ENCODE measurements at places on chromosomes 5 and 9. TPM values are rescaled to one million over a fixed set of nuclear protein-coding genes. Genes with fewer than 3 reads are reported as not detected.

Gene SCGB3A2
- not detected for total RNA-seq

Gene PRLR
- not detected for total RNA-seq

Gene PALM2AKAP2
- total RNA-seq = not detected

Gene MRPS2
- total RNA-seq = 14.7 TPM

Gene LIX1
- not detected for total RNA-seq

Gene CDK7
- 64.3 TPM for total RNA-seq

Gene GFRA3
- total RNA-seq = not detected

Gene MYMK
- total RNA-seq = not detected

Gene HTR4
- not detected for total RNA-seq

Gene EGFLAM
- total RNA-seq = 1.9 TPM

Gene SPATA6L
- total RNA-seq = 0.61 TPM

Gene FOXD4L4
- total RNA-seq = under 0.01 TPM

Gene DNAJC18
- 8.4 TPM for total RNA-seq

Gene PROB1
- 0.65 TPM for total RNA-seq

Gene RASGEF1C
- not detected for total RNA-seq

Gene STRBP
- total RNA-seq = 12.5 TPM

Gene SLCO6A1
- total RNA-seq = not detected

Gene TERT
- total RNA-seq = not detected

Gene SAXO1
- total RNA-seq = not detected

Gene CMYA5
- total RNA-seq = not detected

Gene POLK
- total RNA-seq = 22.7 TPM

Gene SPATA31A7
- under 0.01 TPM for total RNA-seq

Gene SPINK13
- not detected for total RNA-seq

Gene DCAF12
- 12.0 TPM for total RNA-seq

Gene FOXD4L3
- not detected for total RNA-seq

Gene CNTNAP3
- 13.0 TPM for total RNA-seq

Gene GRHPR
- 139 TPM for total RNA-seq

Gene EHMT1
- 51.8 TPM for total RNA-seq

Gene ADAMTSL2
- under 0.01 TPM for total RNA-seq
